ENCODE measurements at places on chromosomes 13 and 19.

GRCh38 chr19:53172889-53173288 is 14.0 kb upstream of the ZNF347 start:
- DNase-seq, result no peak

- no peak for DNase-seq
Measured at GRCh38 chr13:99227909-99228688, 27.4 kb downstream of the UBAC2 start.

DNA sequence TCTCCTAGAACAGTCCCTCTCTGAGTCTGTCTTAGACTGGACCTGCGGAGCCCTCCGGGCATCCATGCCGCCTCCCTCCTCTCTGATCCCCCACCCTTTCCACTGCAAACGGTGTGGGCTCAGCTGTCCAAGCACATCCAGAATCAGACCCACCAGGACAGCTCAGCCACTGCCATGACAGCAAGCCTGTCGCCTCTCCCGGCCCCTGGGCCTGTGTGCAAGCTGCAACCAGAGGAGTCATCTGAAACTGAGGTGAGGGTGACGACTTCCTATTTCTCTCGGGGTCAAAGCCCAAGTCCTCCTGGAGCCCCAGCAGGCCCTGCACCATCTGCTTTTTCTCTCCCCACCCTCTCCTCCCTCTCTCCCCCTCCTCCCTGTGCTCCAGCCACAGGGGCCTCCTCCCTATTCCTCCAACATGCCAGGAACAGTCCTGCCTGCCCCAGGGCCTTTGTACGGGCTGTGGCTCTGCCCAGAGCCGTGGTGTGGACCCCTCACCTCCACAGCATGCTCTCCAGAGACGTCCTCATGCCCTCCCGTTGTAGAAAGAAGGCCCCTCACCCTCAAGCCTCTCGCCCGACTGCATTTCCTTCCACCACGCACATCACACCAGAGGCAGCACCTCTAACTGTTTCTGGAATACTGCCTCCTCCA is 23.5 kb upstream of the MYDGF start:
- no peak for DNase-seq

- no peak for DNase-seq
Measured at GRCh38 chr19:46488551-46488950, 7.1 kb downstream of the PNMA8B start.

DNA sequence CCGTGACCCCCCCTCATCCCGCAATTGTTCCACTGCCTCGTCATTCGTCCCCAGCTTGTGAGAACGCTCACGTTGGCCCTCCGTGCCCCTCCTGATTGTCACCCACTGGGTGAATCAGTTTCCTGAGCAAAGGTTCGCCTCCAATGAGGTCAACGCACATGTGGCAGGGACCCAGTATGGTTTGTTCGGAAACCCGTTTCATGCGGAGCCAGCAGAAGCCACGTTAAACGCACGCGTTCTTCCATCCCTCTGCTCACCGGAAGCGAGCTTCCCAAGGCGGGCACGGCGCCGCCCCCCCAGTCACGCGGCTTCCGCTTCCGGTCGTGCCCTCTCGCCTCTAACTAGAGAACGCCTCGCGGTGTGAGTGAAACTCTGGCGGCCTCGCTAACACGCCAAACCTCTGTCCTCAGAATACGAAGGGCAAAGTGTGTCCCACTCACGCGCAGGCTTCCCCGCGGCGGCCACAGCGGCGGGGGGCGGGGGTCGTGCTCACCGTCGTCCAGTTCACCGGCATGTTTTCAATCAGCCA is 18.0 kb upstream of the CFAP97D2 start:
- no peak for DNase-seq

- no peak for DNase-seq
Measured at GRCh38 chr13:64305246-64305645, 2889.6 kb upstream of the PCDH20 start.
